ENCODE measurements at places on chromosomes 5 and 9.

DNA sequence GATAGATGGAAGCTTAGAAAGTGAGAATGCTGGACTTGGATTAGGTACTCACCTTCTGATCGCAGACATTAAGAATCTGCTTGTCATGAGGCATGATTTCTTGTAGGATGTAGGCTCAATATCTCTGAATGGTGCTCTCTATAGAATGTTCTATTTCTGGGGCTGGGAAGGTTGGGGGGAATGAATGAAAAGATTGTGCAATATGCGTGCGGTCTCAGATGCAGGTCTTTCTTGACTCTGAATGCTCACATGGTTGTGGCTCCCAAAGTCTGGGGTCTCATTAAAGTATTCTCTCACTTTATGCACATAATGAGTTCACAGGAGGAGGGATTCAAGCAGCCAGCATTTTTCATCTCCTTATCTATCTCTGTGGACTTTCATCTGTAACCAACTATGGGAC is 482.0 kb upstream of the CD180 start:
- DNase-seq: no peak

- DNase-seq: no peak
Observed at GRCh38 chr9:99567436-99567835, 254.2 kb upstream of the NR4A3 start.

GRCh38 chr5:115723220-115723619 is 93.2 kb downstream of the CDO1 start:
- DNase-seq: no peak

- peak; percentile 84 for DNase-seq
Observed at GRCh38 chr9:100756217-100756616, 178.3 kb downstream of the CAVIN4 start.

GRCh38 chr9:4050916-4051315 is 249.0 kb downstream of the GLIS3 start:
- no peak for DNase-seq

- no peak for DNase-seq
Observed at GRCh38 chr5:76958991-76959767, 6.3 kb downstream of the CRHBP start.

DNA sequence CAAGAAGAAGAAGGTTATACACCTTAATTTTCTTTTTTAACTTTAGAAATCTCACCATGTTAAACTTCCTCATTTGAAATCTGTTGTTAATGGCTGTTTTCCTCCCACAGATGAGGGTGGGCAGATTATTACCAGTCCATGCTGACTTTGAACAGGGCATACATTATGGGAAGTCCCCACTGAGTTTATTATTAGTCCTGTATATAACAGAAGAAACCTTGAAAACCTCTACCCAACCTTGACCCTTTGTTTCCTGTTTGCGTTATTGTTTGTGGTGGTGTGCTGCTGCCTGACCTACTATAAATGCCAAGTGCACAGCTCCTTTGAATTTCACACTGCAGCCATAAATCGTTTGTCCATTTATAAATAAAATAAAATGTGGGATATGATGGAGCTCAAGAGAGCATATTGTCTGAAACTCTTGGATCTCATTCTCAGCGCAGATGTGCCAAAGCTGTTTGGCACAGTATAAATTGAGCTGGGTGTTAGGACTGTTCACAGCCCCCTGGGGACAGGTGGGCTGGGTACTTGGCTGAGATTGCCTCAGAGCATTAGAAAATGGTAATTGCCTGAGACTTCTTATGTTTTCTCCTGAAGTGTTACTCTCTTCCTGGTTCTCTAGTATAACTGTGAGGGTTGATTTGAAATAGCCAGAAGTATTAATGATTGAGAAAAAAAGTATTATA is 139.6 kb downstream of the SPATA31D1 start:
- DNase-seq: peak; percentile 15

- no peak for DNase-seq
Observed at GRCh38 chr9:135693265-135693664, 6.0 kb downstream of the SOHLH1 start.

- no peak for DNase-seq
Observed at GRCh38 chr5:90917928-90918668, 359.5 kb downstream of the ADGRV1 start.

- no peak for DNase-seq
Observed at GRCh38 chr9:120001536-120001935, 578.4 kb downstream of the CDK5RAP2 start.

DNA sequence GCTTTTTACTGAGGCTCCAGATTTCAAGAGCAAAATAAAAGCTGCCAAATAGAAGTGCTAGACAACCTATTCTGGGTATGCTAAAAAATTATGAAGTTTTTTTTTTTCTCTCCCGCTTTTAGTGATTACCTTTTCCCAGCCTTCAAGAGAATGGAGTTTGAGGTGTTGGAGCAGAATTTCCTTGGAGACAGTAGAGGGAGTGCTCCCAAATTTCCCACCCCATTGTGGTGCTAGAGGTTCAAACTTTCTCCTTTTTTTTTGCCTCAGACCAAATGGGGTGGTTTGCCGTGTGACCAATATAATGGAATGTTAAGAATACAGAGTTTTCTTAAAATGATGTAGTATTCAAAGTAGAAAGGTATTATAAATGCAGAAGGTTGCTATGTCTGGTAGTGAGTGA is 244.2 kb upstream of the RIOK2 start:
- no peak for DNase-seq

- DNase-seq: no peak
Observed at GRCh38 chr5:96835791-96836191, 28.0 kb upstream of the ERAP1 start.

GRCh38 chr5:98041661-98042060 is 731.8 kb upstream of the RGMB start:
- no peak for DNase-seq

- DNase-seq: no peak
Observed at GRCh38 chr9:114684036-114684435, 2.0 kb upstream of the TEX48 start.

DNA sequence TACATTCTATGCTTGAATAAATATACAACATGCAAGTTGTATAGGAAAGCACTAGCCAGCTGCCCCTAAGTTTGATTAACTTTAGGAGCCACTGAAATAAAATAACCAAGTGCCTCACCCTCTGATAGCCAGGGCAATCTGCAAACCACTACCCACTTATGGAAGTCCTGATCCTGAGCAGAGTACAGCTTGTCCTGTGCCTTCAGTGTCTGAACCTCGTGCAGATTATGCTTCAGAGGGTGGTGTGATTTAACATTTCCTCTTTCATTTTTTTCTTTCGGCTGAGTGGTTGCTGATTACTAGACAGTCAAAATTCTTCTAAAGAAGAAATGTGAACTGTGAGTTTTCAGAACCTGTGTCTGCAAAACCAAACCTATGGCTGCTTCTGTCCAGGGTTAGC is 327.7 kb downstream of the PIK3R1 start:
- no peak for DNase-seq

DNA sequence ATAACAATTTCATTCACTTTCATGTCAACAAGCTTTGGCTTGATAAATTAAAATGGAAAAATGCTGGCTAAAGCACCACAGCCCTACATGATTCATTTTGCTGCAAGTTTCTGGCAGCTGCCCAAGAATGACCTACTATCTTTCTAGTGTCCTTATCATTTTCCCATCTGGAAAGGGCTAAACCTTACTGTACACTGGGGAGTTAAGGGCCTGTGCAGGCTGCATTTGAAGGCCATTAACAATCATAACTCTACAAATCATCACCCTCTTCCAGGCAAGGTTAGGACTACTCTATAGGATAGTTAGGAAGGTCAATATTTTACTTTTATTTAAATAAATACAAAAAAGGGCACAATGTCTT is 579.7 kb upstream of the ZNF608 start:
- peak; percentile 82 for DNase-seq

Measured in DMS153 (cell line).